ENCODE measurements at places on chromosomes 12 and 14. TPM values are rescaled to one million over a fixed set of nuclear protein-coding genes. Genes with fewer than 3 reads are reported as not detected.

KLRC1 gene
- total RNA-seq, result 1.3 TPM

DNA sequence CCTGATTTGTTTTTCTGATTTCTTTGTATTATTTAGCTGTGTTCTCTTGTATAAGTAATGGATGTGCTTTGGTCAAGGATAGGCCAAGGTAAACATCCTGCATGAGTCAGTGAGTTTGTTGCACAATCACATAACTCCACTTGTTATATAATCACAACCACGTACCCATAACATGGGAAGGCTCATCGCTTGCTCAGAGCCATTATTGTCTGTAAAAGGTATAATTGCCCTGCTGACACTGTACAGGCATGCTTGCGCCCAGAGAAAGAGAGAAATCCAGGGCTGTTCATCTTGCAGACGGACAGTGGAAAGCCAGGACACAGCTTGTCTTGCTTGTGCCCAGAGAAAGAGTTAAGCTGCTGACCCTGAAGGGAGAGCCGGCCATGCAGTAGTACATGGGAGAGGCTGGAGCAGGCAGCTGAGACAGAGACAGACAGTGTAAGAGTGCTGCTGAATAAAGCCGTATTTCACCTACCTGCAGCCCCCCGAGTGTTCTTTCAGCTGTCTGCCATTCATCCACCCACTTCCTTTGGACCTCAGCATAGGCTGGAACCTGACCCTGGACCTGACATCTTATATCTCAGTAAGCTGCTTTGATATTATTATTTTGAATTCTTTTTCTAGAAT, 174.7 kb upstream of the DAAM1 start:
- DNase-seq, result no peak

DNA sequence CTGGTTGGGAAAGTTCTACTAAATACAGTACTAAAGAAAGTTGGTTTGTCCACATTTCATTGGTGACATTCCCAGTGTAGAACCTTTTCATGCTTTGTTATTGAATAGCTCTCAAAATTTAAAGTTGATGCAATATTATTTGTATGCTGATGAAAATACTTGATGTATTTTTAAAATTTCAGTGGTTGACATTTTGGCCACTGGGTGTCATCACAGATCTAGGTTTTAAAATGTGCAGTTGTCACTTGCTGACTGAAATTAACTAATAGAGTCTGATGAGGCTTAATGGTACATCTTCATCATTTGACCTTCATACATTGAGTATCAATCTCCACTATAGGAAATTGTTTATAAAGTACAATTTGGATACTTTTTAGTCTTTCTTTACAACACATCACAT, 37.1 kb downstream of the CMAS start:
- no peak for DNase-seq

DNA sequence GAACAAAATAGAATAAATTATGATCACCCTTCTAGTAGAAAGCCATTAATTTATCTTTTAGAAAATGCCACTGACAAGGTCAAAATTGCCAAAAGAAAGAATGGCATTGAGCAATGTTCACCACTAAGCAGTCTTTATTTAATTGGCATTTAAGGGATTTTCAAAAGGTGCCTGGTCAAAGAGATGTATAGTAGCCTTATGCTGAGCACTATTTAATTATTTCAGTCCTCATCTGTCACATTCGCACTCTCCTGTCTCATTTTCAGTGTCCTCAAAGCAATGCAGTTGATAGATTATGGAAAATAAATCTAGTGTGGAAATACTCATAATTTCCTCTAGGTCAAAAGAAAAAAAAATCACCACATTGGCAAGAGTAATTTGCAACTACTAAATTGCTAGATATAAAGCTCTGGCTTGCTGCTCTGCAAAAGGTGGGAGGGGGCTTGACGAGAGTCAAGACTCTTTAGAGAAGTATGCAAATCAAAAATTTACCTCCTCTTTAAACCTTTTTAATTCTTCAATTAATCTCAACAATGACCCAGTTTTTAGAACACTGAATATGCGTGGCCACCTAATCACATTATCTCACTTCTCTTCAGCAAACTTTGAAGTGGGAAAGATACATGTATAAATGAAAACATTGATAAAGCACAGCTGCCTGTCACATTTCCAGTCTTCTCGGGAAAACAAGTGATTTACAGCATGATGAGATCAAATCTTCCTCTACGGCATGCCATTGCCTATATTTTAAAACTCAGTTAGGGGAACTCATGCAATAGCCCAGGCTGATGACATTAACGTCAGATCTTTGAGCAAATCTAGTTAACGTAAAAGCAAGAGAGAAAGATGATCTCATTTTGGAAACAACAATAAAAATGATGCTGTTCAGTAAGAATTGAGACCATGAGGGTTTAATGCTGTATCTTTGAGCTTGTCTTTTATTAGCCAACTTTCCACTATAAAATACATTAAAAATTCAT, 373.1 kb upstream of the DCN start:
- no peak for DNase-seq

GRCh38 chr14:28083389-28083788, 683.2 kb upstream of the FOXG1 start:
- DNase-seq, result no peak

DNA sequence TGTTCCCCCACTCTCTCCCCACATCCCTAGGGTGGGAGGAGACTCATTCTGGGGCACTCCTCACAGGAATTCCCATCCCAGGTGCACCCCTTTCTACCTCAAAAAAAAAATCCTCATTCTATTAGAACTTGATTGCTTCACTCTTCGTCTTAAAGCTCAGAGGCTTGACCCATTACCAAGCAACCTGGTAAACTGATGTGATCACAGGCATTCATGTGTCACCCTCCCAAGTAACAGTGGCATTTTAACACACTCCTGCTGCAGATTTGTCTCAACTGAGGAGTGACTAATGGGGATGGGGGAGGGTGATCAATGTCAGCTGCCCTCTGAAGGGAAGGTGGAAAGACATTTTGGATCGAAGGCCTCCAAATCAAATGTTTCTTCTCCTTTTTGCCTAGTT, 78.1 kb upstream of the PTHLH start:
- DNase-seq, result no peak

DNA sequence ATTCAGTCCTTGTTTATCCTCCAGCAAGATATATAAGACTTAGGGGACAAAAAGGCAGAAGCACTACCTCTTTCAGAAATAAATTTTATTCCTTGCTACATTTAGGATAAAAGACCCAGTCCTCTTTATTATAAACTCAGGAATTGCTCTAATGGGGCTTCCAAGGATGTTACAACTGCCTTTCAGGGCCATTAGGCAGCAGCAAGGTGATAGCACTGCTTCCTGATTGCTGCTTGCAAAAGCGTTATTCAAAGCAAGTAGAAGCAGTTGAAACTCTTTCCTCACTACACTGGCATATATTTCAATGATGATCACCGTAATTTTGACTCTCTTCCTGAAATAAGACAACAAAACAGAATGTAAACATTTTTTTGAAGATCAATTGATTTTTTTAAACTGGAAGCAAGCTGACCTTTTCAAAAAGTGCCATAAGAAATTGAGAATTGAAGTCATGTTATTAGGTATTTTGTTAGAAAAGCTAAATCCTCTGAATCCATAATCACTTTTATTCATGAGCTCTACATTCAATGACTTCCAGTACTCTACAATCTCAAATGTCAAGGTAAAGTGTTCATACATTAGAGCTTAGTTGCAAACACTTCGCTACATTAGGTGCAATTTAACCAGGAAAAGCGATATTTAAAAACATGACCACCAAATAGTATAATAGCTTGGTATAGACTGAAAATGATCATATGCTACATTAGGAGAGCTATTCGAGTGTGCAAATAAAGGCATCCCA, 233.4 kb upstream of the SYT10 start:
- DNase-seq, result no peak

RASSF9 gene
- total RNA-seq, result 0.32 TPM

- no peak for DNase-seq
Observed at GRCh38 chr12:52168019-52168717, 23.6 kb downstream of the KRT80 start.
